ENCODE measurements at places on chromosomes 3 and 15.

DNA sequence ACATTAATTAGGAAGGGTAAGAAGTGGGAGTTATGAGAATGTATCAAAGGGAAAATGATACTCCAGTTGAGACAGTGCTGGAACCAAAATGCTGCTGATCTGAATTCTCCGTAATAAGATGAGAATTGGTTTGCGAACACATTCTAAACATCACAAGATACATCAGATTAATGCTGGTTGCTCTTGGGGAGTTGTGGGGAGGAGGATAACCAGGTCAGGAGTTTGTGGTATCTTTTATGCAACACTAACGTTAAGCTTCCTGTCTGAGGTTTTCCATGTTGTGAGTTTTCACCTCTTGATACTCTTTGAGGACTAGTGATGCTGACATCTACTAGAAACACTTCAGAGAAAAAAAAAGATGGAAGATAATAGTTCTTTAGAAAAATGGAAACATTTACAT lies 47.2 kb downstream of the PPARG start:
- DNase-seq = no peak

- DNase-seq = no peak
Observed at GRCh38 chr15:96670389-96670788, 339.9 kb downstream of the NR2F2 start.

GRCh38 chr3:33134026-33134625 lies 20.3 kb downstream of the CRTAP start:
- no peak for DNase-seq

- no peak for DNase-seq
Observed at GRCh38 chr3:65406470-65406869, 632.2 kb downstream of the MAGI1 start.

DNA sequence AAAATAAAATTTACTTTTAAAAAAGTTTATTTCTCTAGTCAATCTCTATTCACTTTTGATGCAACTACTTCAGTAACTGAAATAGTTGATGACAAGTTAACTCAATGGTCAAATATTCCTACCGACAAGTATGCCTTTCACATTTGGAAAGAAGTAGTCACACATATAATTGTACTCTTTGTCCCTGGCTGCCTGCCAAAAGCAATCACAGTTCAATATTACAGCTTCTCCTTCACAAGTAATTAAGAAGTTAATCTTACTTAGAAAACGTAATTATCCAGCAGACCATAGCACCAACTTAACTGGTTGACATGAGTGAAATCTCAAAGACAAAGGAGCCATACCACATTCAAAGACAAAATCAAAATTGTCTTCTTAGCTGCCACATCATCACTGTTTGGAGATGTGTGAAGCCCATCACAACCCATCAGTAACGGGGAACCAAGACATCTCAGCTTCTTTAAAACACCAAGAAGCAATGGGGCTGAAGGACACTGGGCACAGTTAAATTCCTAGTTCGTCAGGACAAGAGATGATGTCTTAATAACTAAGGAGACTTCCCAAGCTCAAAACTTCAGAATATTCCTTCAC lies 86.1 kb downstream of the PLCH1 start:
- DNase-seq = no peak

GRCh38 chr3:3860235-3860634 lies 61.0 kb downstream of the LRRN1 start:
- DNase-seq = no peak

DNA sequence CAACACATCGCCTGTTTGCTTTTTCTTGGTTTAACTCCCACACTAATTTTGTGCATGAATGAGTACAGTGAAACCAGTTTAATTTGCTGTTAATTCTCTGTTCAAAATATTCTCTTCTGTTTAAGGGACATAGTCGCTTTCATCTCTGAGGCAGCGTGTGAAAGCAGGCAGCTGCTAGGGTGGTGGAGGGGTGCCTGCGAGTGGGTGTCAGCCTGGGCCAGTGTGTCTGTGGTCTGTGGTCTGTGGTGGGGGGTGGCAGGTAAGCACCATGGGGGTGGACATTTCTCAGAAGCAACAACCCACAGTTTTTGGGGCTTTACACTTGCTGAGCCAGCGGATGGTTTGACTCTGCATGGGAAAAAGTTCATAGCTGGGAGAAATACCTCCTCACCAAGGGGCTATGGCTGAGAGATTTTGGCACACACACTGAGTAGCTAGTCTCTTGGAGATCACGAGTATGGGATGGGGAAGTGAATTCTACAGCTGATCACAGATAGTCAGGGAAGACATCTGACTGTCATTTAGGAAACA lies 109.2 kb downstream of the EPHB1 start:
- DNase-seq = no peak

DNA sequence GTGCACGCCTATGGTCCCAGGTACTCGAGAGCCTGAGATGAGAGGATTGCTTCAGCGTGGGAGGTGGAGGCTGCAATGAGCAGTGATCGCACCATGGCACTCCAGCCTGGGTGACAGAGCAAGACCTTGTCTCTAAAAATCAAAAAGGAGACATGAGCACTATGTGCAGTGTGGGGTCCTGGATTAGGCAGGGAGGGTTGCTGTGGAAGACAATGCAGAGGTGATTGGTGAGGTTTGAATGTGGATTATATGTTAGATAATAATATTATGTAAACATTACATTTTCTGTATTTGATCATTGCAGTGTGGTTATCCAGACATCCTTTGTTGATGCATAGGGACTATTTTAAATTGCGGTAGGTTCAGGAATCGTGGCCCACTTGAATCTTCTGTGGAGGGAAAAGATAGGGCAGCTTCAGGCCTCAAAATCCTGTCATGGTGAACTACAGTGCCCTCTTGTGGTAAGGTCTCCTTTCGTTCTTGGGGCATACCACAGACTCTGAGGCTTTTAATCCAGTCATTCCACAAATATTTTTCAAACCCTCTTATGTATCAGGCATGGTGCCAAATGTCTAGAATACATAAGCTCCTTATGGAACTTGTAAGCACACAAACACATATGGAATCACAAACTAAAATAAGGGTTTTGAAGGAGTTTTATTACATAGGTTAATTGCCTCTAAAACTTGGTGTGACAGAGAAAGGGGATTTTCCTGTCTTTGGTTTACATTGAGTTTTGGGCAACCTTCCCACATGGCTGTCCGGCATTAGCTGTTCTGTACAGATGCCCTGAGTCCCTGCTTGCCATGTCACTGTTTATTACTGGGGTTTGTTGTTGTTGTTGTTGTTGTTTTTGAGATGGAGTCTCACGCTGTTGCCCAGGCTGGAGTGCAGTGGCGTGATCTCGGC lies 37.7 kb downstream of the GPD1L start:
- DNase-seq = peak; percentile 33

DNA sequence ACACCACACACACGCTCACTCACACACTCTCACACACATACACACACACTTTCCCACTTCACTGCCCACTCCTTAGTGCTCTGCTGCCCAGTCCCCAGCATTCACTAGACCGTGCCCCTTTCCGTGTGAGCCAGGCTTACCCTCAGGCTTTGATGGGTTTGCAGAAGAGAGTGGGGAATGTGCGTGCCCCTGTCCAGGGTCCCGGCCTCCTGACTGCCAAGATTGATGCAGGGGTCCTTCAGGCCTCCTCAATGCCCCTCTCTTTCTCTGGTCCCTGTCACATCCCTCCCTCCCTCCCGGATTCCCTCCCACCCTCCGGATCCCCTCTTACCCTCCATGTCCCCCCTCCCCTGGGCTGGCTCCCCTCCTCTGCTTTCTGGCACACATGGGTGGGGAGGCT lies 27.9 kb upstream of the KIF23 start:
- no peak for DNase-seq

DNA sequence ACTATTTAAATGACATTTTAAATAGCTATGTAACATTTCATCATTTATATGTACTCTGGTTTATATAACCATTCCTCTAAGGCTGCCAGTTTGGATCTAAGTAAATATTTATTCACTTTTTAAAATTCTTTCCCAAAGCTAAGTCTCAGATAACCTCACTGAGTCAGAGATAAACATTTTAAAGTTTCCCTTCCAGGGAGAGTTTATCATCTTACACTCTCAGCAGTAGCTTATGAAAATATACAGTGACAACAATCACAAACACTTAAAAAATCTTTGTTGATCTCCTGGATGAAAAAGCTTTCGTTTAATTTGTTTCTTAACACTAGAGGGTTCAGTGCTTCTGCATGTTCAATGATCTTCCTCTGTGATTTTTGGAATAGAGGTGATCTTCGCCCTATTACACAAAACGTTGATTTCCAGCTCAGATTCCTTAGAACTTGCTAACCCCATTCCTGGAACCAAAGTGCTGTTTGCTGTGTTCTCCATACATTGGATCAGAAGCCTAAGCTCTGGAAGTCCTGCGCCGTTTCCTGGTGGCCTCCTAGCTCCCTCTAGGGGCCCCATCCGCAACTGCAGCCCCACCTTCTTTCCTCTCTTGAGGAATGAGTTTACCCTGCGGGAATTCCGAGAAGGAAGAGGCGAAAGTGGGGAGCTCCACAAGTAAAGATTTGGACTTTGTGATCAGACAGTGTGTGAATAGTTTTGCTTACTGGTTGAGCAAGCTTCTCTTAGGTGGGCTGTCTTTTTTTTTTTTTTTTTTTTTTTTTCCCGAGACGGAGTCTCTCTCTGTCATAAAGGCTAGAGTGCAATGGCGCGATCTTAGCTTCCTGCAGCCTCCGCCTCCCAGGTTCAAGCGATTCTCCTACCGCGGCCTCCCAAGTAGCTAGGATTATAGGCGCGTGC lies 29.3 kb upstream of the SACM1L start:
- DNase-seq = peak; percentile 5
